HCEC 1CT (cell line): ENCODE measurements at places on chromosomes 3 and 15.
A peak's percentile ranks its signal among the peaks of the same experiment; 100 is the strongest.

GRCh38 chr3:81726735-81727134 is 34.7 kb downstream of the GBE1 start:
- DNase-seq, result peak; percentile 76

DNA sequence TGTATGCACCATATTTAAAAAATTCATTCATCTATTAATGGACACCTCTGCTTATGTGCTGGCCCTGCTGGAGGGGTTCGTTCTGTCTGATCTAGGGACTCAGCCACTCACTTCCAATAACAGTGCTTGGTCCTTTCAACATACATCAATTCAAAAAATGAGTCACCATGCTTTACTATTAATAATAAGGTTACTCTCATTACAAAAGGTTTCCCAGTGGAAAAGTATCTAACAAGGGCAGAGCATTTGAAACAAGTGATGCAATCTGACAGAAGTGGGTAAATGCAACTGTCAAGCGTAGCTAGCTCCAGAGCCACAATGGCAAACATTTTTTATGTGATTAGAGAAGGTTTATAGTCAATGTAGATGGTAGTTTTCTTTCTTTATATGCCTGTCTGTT is 67.9 kb upstream of the TNIK start:
- peak; percentile 29 for DNase-seq

GRCh38 chr3:42502429-42503250 is at the start of gene VIPR1:
Gene VIPR1 (plus strand): TSS chr3:42502643. CDS start chr3:42502736, 93 bp downstream.
- DNase-seq, result no peak

DNA sequence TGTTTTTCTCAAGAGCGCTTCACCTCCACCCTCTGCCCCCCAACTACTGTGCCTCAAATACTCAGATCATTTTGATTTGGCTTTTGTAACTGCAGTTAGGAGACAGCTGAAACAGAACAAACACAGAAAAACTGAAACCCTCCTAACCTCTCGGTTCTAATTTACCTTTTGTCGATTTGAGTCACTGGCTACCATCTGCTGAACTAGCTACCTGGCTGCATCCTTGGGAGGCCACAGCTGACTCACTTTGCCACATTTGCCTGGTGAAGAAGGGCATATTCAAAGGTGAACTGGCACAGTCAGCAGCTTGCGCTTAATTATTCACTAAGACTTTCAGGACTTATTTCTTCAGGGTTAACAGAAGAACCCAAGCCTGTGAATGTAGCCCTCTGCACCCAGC is 117.7 kb downstream of the FOXB1 start:
- DNase-seq, result no peak

DNA sequence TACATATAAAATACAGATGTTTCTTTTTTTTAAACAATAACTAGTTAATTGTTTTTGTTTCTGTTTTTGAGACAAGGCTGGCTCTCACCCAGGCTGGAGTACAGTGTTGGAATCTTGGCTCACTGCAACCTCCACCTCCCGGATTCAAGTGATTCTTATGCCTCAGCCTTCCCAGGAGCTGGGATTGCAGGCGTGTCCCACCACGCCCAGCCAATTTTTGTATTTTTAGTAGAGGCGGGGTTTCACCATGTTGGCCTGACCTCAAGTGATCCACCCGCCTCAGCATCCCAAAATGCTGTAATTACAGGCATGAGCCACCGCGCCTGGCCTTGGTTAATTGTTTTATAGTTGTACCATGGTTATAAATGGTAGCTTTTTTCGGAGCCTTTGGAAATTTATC is 72.3 kb downstream of the PIAS1 start:
- DNase-seq, result no peak

GRCh38 chr3:136505676-136506075 is 246.5 kb downstream of the STAG1 start:
- no peak for DNase-seq

DNA sequence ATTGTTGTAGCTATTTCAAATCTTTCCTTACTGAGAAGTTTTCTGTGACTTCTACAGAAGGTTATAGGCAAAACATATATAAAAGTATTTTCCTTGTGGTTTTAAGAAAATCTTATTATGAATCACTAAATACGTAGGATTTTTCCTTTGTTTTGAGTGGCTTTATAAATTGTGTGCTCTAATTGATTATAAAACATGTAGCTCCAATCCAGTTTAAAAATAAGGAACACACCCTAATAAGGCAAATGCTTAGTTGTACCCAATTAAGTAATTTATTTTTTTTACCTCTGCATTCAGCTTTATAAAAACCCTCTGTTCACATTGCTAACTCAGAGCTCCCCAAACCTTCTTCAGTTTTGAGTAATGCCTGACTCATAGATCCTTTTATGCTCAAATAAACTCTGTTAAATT is 408.0 kb downstream of the NAALADL2 start:
- peak; percentile 82 for DNase-seq

DNA sequence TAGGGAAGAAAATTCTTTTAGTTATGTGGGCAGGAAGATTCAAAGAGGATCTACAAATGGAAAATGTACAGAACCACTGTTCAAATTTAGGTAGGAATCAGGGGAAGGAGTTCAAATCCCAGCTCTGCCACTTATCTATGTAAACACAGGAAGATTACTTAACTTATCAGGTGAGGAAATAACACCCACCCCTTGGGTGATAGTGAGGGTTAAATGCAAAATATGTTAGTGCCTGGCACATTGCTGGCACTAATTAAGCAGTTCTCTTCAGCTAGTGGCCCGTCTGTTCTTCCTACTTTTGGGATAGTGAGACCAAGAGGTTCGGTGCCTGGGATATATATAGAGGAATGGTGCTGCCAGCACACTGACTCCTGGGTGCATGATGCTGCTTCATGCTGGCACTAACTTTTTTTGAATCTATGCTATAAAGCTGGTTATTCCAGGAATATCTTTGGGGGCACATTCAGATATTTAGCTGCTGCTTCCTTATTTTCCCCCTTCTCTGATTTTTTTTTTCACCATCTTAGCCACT is 83.8 kb downstream of the XRN1 start:
- no peak for DNase-seq

DNA sequence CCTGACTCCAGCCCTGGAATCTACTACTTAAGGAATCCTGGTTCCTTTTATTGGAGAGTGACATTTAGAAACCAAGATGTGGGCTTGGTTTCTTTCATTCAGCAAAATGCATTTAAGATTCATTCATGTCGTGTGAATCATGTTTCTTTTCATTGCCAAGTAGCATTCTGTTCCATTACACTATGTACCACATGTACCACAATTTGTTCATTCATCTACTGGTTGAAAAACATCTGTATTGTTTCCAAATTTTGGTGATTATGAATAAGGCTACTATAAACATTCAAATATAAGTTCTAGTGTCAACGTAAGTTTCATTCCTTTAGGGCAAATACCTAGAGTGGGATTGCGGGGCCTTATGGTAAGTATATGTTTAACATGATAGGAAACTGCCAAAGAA is 264.2 kb downstream of the VPS13C start:
- peak; percentile 95 for DNase-seq

- no peak for DNase-seq
These were observed 281.9 kb downstream of the TLE3 start for GRCh38 chr15:69815793-69816192.

- DNase-seq, result peak; percentile 23
These were observed 270.2 kb downstream of the ROBO1 start for GRCh38 chr3:79497447-79498111.

- DNase-seq, result peak; percentile 5
These were observed 42.3 kb downstream of the ADCY5 start for GRCh38 chr3:123406598-123406997.

- no peak for DNase-seq
These were observed 20.6 kb downstream of the MTMR14 start for GRCh38 chr3:9669720-9670432.

- peak; percentile 45 for DNase-seq
These were observed 22.0 kb upstream of the NANOGP8 start for GRCh38 chr15:35107122-35107521.

DNA sequence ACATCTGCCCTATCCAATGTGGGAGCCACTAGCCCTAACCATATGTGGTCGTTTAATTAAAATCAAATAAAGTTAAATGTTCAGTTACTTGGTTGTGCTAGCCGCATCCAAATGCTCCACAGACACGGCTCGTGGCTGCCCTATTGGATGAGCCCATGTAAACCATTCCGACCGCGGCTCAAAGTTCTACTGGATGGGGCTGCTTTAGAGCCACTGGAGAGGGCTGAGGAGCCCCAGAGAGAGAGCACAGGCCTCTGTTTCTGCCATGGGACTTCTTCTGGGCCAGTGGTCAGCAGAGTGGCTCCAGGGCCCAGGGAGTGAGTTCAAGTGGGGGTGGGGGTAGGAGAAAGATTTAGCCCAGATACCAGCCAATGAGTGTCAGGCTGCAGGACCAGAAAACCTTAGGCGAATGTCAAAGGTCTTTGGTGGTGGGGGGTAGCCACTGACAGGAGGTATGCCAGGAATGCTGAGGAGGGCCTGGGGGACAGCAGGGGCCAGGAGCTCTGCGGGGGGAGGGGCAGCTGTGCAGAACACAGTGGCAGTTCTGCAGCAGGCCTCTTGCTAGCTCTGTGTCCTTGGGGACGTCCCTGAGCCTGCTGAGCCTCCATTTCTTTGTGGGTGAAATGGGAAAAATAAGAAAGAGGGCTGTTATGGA is 30.1 kb downstream of the SPSB4 start:
- DNase-seq, result no peak

DNA sequence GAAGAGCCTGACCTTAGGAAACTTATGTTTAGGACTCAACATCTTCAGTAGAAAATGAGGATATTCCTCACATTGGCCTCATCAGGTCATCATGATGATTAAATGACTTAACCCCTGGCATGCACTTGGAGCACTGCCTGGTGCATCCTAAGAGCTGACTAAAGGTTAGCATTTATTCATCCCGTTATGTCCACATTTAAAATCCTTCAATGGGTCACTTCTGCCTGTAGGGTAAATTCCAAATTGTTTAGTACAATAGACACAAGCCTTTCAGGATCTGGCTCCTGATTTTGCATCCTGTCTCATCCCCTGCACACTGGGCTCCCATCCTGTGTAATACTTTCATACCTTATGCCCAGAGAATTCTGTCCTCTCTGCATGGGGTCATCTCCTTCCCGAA is 195.2 kb upstream of the MCTP2 start:
- no peak for DNase-seq

DNA sequence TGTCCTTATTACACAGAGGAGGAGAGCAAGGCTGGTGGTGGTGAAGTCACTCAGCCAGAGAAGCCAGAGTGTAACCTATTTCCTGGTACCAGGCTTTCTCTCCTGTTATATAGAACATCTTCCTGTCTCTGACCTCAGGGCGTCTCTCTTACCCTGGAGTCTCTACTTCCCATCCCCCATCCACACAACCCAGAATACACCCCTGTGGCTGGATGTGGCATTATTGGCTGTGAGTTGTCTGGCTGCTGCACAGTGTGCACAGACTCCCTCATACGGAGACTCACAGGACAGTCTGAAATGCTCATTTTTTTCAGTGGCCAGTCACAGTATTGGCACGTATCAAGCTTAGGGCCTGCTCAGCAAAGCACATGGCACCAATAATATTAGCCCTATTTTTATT is 8.6 kb downstream of the PODXL2 start:
- peak; percentile 8 for DNase-seq

DNA sequence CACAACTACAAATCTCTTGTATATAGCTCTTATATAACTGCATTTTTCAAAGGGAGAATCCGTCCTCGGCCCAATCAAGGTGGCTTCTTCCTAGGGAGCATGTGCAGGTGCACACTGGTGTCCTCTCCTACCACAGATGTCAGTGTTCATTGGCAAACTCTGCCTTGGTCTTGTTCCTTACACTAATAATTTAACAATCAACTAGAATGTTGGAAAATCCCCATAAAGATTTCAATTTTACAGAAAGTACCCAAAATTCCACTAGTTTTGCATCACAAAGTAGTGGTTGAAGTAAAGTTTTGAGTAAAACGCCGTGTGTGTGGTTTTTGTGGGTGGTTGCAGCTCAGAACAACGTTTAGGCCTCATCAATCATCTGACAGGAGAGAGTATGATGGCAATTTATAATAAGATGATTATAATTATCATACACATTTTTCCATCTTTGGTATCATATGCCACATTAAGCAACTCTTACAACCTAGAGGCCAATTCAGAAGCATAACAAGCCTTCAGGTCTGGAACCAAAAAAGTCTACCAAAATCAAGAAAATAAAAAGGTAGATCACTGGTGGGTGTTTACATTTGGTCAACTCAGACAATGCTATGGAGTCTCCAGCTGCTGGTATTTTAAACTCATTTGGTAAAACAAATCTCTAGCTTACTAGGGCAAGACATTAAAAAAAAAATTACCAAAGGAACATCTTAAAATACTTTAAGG is 128.9 kb upstream of the BHLHE40 start:
- DNase-seq, result no peak

DNA sequence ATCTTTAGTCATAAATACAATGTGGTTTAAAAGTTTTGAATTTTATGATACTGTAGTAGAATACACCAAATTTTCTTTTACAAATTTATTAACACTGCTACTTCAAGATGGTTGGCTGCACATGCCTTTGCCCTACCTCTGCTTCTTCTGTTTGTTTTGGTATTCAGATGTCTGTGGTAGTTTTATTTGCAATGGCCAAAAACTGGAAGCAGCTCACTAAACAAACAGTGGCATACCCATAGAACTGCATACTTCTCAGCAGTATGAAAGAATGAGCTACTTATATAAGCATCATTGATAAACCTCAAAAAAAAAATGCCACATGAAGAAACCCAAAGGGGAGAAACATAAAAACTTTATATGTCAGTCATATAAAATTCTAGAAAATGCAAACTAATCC is 19.5 kb downstream of the ARIH2 start:
- DNase-seq, result no peak

GRCh38 chr15:63234451-63234870 is 42.9 kb upstream of the APH1B start:
- DNase-seq, result peak; percentile 38

DNA sequence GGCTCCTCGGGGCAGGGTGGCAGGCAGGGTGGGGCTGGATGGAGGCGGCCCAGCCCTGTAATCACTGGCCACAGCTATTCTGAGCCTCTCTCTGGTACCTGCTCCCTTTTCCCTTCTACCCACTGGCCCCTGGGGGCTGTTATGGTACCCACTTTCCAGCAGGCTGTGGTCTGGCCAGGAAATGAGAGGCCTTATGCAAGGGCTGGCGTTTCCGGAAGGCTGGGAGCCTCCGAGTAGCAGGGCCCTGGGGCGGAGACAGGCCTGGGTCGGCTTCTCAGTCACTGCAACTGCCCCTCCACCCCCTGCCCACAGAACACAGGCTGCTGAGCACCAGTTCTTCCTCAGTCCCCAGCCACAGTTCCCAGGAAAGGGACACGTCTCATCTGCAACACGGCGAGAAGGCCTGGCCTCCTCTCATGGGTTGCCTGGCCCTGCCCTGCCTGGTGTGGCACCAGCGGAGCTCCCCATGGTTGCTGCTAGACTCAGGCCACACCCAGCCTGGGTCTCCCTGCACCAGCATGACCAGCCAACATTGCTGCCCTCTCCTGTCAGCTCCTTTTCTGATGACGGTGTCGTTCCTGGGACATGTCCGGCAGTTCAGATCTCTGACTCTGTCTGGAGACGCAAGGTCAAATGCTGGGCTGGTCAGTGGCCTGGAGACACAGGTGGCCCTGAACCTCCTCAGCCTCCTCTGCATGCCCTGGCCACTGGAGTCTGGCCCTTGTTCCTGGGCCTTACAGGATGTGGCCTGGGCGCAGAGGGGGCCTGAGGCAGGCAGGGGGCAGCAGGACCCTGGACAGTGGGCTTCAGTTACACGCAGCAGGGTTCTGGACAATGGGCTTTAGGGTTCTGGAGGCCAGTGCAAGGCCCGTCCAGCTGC is 6.5 kb downstream of the CHST13 start:
- no peak for DNase-seq

GRCh38 chr3:88209356-88209755 is 59.6 kb downstream of the C3orf38 start:
- no peak for DNase-seq
